ENCODE measurements at places on chromosomes 6 and 20.

DNA sequence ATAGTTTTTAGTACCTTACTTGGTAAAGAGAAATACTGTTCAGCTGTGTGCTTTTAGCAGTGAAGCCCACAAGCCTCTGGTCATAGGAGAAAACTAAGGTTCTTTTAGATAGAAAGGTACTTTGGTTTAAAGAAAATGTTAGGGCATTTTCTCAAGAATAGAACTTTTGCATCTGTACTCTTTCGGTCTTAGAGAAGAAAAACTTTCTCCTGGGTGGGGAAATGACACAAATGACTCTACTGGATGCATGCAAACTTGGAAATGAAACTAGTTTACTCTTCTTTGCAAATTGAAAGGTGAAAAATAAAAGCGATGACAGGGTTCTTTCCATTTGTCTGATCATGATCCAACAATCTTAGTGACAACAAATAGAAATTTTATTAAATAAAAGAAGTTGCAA is 2.1 kb upstream of the TMEM217 start:
- no peak for DNase-seq

DNA sequence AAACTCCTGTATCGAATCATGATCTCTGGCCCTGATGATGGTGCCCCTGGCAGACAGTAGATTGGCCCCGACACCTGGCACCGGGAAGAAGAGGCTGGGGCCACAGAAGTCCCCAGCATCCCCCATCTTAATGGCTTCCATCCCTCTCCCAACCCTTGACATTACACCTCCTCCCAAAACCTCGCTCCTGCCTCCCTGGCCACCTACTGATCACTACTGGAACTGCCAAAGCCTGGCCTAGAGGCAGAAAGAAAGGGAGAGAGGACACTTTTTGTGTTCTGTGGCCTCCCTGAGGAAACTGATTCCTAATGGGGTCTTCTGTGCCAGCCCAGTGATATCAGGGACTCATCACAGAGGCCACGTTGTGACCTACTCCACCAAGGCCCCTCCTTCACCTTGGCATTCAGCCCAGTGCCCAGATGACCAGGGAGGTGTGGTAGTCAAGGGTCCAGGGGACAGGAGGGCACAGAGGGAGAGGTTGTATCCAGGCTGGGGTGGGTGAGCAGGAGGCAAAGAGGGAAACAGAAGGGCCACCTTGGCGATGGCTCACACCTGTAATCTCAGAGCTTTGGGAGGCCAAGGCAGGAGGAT is 6.1 kb downstream of the C20orf173 start:
- no peak for DNase-seq

- DNase-seq, result no peak
Measured at GRCh38 chr6:105322499-105323225, 80.2 kb downstream of the PREP start.

- DNase-seq, result no peak
Measured at GRCh38 chr6:96575359-96575758, 12.4 kb downstream of the FHL5 start.

DNA sequence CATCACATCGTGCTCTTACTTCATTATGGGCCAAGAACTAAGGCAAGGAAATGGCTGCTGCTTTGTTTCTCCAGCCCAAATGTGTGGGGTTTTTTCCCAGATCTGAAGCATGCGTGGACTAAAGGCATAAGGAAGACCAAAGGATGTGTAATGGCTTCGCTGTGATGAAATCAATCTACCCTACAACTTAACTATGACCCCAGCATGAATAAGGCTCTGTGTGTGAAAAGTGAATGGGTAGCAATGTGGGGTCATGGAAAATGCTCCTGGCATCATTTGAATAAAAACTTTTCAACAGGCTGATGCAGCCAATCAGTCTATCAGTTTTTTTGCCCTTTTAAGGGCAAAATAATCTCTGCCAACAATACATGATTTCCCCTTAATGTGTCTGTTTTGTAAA is 50.3 kb upstream of the ISM1 start:
- no peak for DNase-seq

DNA sequence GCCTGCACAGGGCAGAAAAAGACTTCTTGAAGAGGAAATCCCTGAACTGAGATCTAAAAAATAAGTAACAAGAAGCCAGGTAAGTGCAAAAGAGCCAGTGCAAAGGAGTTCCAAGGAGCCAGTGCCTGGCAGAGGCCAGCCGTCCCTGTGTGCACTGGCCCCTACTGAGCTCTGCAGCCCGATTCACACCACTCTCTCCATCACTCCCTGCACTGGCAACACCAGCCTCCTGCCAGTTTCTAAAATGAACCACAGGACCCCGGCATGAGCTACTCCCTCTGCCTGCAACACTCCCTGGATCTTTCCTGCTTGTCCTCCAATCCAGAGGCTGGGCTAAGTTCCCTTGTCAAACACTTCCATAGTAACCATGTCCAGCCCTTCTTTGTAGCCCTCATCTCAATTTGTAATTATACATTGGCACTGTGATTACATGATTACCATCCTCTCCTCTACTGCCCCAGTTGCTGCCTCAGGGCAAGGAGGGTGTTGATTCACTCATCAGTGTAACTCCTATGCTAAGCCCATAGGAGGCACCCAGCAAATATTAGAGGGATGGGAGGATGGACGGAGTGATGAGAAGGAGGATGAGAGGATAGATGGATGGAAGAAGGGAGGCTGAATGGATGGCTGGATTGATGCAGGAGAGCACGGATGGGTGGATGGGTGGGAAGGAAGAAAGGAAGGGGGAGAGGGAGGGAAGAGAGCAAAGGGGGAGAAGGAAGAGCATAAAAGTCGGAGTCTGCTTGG is 49.3 kb downstream of the SIRPA start:
- DNase-seq, result no peak
